ENCODE measurements at places on chromosomes 1 and 21.

GRCh38 chr1:231419738-231420298, 2.3 kb downstream of the EGLN1 start:
- no peak for DNase-seq

- DNase-seq: no peak
Observed at GRCh38 chr1:24327486-24327885, 8.3 kb downstream of the GRHL3 start.

DNA sequence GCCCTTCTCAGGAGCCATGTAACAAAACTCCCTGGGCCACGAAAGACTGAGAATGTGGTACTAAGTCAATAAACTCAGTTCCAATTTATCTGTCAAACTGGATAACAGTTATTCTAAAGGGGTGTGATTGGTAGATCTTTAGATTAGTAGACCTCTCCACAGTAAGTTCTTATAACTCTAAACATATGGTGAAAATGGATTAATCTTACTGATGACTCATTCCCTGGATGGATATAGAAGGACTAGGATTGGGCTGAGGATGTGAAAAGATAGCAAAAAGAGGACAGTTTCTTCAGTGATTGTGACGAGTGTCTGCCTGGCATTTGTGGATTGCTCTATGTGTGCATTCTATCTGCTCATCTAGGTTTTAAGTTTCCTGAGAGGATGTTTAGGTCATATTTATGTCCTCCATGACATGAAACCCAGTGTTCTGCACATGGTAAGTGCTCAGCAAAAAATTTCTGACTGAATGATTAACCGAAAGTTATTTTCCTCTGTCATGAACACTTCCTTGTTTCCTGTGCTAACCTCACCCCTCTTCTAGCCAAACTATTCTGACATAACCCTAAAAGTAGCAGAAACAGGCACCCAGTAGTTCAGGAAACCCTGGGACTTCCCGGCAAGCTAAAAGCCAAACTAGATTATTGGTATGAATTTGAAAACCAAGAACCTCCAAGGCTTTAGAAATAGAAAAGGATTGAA, 397.5 kb upstream of the PLXNA2 start:
- no peak for DNase-seq

DNA sequence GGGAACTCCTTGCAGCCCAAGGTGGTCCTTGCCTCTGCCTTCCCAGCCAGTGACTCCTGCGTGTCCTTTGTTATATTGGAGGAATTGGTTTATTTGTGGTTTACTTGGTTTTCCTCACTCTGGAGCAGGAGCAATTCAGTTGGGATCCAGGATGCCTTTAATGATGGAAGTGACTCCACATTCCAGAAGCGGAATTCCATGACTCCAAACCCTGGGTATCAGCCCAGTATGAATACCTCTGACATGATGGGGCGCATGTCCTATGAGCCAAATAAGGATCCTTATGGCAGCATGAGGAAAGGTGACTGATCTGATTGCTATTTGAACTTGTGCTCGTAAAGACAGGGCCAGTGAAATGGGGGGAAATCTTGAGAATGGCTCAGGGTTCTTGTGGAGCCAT, 15.1 kb upstream of the PIGV start:
- DNase-seq: no peak

GRCh38 chr1:59141267-59141863, 155.5 kb upstream of the FGGY start:
- no peak for DNase-seq

DNA sequence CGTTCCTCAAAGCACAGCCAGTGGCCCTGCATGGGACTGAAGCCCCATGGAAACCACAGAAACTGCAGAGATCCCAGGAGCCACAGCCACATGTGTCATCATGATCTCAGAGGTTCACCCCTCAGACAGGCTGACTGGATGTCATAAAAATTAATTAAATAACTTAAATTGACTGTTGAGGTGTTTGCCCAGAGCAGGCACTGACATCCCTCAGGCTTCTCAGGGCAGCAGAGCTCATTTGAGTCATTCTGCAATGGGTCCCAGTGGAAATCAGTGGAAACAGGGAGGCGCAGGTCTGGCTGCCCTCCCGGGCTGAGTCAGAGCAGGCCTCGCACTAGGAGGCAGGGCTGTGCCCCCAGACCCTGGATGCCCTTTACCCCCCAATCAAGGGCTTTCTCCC, 135.1 kb downstream of the CDC7 start:
- no peak for DNase-seq

DNA sequence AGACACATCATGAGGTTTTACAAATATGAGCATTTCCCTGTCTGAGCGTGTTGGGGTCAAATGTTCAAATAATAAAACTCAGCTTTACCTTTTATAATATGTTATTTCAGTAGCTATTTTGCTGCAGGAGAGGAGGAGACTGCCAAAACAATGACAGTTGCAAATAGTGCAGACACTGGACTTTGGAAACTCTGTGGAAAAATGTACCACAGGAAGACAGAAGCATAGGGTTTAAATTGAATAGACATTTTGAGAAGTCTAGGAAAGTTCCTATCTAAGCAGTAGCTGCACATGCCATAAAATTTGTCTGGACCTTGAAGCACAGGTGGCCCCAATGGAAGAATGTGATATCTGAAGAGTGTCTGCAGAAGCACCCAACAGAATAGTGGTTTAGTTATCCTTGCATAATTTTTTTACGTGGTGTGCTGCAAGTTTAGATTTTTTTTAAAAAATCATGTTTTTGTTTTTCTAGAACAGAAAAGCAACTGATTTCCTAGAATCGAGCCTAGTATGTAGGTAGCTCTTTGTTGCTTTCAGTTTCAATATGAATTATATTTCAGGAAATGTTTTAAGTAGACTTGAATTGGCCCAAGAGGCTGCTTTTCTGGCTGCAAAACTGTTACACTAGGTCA, 14.0 kb upstream of the GBP5 start:
- no peak for DNase-seq

DNA sequence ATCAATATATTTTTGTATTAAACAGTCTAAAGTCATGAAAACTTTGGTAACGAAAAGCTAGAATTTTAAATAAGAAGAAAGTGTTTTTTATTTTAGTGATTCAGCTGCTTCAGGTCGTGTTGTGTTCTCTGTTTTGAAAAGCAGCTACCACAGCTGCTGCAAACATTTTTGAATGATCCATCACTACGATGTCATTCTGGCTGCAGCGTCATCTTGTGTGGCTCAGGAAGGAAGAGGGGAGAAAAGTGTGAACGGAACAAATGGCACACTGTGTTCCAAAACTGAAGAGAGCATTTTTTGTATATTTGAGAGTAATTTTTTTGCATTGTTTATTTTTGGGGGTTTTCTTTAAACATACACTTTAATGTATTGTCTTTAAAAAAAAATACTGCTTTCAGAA, 323.0 kb upstream of the ADGRL2 start:
- DNase-seq: no peak

DNA sequence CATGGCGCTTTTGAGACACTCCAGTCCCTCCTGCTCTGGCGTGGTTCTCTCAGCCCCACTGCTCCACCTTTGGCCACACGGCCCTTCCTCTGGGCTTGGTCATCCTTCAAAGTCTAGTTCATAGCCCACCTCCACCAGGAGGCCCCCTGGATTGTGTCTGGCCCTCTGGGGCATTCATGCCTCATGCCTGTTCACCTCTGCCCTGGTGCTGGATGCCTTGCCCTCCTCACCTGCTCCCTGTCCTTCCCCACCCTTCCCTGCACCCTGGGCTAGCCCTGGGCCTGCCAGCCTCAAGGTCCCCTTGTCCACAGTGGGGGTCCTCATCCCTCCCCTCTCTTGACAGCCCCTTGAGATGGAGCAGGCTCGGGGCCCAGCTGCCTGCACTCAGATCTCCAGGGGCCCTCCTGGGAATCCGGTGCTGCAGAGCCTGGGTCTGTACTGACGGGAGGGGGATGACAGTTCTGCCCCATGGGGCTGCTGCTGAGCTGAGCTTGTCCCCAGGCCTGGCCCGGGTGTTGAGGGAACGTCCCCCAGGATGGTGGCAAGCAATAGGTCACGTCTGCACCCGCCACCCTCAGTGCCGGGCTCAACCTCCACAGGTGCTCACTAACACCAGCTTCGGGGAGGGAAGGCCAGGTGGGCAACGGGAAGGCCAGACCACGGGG, 18.4 kb downstream of the PRXL2B start:
- no peak for DNase-seq

- DNase-seq: no peak
Observed at GRCh38 chr21:35408401-35408800, 359.3 kb upstream of the RUNX1 start.

DNA sequence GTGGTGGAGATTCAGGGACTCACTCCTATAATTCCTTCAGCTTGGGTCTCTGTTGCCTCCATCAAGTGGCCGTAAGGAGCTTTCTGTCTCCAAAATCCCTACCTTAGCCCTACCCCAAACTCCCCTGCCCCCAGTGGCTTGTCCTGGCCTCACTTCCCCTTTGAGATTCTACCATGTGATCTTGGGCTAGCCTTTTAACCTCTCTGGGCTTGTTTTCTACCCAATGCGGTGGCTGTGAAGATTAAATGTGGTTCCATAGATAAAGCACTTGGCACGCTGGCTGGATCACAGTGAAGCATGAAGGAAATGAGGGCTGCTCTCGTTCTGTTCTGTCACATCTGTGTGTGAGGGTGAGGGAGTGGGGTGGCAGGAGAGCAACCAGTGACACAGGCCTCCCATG, 43.6 kb downstream of the FAAH start:
- DNase-seq: no peak

DNA sequence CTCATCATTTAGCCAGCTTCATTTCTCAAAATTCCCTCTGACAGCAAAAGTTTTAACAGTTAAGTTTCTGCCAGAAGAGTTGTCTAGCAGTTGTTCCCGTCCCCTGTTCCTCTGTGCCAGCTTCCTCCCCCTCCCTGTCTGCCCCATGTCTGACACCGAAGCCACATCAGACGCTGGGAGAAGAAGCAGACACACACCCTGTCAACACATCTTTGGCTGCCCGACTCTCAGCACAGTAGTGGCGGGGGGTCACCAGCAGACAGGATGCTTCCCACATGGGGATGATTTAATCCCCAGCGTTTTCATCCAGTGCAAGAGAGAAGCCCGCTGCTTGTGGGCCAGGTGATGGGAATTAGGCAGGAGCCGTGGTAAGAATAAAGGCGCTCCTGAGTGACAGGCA, 379.4 kb upstream of the RUNX1 start:
- DNase-seq: no peak

Measured in GM12892 (cell line).